GM13977 (cell line): ENCODE measurements at places on chromosomes 6 and 20.

GRCh38 chr6:121733234-121733633 lies 297.8 kb downstream of the GJA1 start:
- no peak for DNase-seq

GRCh38 chr20:3559637-3560036 lies 88.8 kb downstream of the ATRN start:
- no peak for DNase-seq

- no peak for DNase-seq
These were observed 7.5 kb downstream of the DEF6 start for GRCh38 chr6:35305117-35305516.

- DNase-seq: no peak
These were observed 176.6 kb upstream of the POU3F2 start for GRCh38 chr6:98657764-98658163.

GRCh38 chr20:13580707-13581106 lies 58.0 kb downstream of the TASP1 start:
- DNase-seq: no peak

DNA sequence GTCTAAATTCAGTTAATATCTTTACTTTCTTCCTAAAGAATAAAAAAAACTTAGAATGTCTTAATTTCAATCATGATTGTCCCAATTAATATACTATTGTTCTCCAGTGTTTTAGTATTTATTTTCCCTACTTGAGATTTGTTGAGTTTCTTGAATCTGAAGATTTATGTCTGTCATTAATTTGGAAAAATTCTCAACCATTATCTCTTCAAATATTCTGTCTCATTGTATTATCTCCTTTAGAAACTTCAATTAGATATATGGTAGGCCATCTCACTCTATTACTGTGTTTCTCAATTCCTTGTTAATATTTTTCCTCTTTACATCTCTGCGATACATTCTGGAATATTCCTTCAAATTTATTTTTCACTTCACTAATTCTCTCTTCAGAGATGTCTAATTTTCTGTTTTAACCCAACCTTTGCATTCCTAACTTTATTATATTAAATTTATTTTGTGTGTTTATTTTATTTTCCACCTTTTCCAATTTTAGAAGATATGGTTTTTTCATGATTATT lies 268.6 kb downstream of the QKI start:
- DNase-seq: no peak

- no peak for DNase-seq
These were observed 201.5 kb upstream of the ECI2 start for GRCh38 chr6:4336778-4337442.

- DNase-seq: peak; percentile 87
These were observed at the start of gene OGFRL1 for GRCh38 chr6:71288228-71289038. Gene OGFRL1, plus strand, starts transcription at chr6:71288811. Its CDS starts 126 bp downstream, at chr6:71288937.

GRCh38 chr6:106608080-106608668 lies 21.1 kb downstream of the RTN4IP1 start:
- DNase-seq: peak; percentile 45

DNA sequence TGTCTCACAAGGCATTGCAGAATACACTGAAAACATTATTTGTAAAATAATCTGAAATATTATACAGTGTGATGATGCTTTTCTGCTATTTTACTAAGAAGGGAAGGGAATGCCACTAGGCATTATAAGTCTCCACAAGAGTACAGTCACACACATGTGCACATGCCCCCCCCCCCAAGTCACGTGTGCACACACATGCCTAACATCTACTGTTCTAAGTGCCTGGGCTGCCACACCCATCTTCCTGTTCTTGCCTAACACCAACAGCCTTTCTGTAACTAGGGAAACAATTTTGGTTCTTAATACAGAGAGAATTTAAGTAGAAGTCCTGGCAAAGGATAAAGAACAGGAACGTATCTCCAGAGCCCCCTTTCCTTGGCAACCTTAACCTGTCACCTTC lies 58.2 kb upstream of the BCLAF1 start:
- DNase-seq: no peak

- no peak for DNase-seq
These were observed 86.9 kb upstream of the TRAF3IP2 start for GRCh38 chr6:111692327-111693164.
